ENCODE measurements at places on chromosomes 2 and 18. TPM values are rescaled to one million over a fixed set of nuclear protein-coding genes. Genes with fewer than 3 reads are reported as not detected.

Gene IL1B
- polyA plus RNA-seq: 0.65 TPM

Gene PDK1
- polyA plus RNA-seq: 13.4 TPM

Gene SLC35F5
- polyA plus RNA-seq: 158 TPM

Gene TRIB2
- 239 TPM for polyA plus RNA-seq

Gene CGREF1
- 5.4 TPM for polyA plus RNA-seq

Gene MCEE
- 28.3 TPM for polyA plus RNA-seq

Gene FOXD4L1
- polyA plus RNA-seq: 0.60 TPM

Gene UGT1A5
- not detected for polyA plus RNA-seq

Gene REG1B
- polyA plus RNA-seq: not detected

Gene ADD2
- polyA plus RNA-seq: 6.0 TPM

Gene ERFE
- 7.2 TPM for polyA plus RNA-seq

Gene EGR4
- not detected for polyA plus RNA-seq

Gene CAPN13
- polyA plus RNA-seq: 2.5 TPM

Gene ANKRD36C
- 31.4 TPM for polyA plus RNA-seq

Gene RPL31
- 2,352 TPM for polyA plus RNA-seq

Gene GBX2
- polyA plus RNA-seq: 0.52 TPM

Measured in left kidney (tissue), 8 donors.